HTR-8/SVneo (cell line): ENCODE measurements at places on chromosomes 16 and 17.

GRCh38 chr17:14882131-14882530, 383.0 kb downstream of the PMP22 start:
- DNase-seq: no peak

DNA sequence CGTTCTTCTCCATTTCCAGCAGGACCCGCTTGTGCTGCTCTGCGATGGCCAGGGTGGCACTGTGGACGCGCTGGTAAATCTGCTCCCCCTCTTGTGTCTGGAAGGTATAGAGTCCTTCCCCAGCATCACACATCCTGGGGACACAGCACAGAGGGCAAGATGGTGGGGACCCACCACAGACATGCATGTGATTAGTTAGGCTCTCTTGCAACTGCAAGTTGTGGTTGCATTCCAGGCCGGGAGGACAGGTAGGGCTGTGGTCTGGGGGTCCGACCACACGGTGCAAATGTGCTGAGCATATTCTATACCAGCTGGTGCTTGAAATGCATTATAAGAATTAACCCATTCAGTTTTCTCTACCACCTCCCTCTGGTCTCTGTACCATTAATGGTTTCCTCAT, 11.4 kb downstream of the POLR2C start:
- no peak for DNase-seq

DNA sequence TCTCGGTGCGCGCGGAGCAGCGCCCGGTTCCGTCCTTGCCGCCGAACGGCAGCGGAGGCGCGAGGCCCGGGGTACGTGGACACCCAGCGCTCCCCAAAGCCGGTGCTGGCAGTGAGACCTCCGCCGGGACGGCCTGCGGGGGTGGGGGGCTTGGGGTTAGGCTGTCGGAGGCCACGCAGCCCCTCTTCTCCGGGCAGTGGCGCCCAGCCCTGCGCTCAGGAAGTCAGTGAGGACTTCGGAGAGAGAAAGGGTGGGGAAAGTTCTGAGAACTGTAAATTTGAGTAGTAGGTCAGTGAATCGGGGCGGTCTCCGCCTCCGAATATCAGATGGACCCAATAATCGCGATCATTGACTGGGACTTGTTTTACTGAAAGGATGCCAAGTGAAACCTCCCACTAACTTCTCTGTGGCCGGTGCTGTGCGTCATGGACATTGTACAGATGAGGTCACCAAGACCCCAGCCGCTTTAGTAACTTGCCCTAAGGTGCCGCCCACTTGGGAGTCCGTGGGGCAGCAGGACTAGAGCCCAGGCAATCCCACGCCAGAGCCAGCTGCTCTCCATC, 468 bp downstream of the IL4R start:
- DNase-seq: peak; percentile 61

GRCh38 chr17:63482509-63482908, 5.6 kb downstream of the ACE start:
- no peak for DNase-seq

GRCh38 chr17:39921323-39921722, 2.9 kb upstream of the GSDMB start:
- DNase-seq: no peak

DNA sequence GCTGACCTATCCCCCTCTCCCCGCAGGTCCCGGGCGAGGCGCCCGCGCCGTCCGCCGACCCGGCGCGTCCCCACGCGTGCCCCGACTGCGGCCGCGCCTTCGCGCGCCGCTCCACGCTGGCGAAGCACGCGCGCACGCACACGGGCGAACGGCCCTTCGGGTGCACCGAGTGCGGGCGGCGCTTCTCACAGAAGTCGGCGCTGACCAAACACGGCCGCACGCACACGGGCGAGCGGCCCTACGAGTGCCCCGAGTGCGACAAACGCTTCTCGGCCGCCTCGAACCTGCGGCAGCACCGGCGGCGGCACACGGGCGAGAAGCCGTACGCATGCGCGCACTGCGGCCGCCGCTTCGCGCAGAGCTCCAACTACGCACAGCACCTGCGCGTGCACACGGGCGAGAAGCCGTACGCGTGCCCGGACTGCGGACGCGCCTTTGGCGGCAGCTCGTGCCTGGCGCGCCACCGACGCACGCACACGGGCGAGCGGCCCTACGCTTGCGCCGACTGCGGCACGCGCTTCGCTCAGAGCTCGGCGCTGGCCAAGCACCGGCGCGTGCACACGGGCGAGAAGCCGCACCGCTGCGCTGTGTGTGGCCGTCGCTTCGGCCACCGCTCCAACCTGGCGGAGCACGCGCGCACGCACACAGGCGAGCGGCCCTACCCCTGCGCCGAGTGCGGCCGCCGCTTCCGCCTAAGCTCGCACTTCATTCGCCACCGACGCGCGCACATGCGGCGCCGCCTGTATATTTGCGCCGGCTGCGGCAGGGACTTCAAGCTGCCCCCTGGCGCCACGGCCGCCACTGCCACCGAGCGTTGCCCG, 10.3 kb downstream of the ZNF771 start:
- DNase-seq: peak; percentile 56

DNA sequence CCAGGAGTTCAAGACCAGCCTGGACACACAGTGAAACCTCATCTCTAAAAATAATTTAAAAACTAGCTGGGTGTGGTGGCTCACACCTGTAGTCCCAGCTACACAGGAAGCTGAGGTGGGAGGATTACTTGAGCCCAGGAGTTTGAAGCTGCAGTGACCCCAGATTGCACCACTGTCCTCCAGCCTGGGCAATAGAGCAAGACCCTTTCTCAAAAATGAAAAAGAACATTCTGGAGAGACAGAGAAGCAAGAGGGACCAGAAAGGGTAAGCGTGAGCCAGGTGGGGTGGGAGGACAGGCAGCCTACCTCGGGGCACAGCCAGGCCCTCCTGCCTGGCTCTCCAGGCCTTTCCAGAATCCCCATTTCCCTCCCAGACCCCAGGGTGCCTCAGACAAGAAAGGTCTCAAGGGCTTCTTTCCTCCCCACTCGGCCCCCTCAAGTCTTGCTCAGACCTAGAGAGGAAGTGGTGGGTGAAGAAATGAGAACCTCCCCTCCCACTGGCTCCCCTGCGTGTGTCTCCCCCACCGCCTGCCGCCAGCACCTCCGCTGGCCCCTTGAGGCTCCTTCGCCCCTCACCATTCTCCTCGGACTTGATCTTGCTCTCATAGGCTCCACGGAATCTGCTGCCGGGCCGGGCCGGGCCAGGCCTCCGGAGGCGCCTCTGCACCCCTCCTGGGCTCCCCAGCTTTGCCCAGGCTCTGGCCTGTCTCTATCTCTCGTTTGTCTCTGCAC, 503 bp downstream of the C16orf54 start:
- DNase-seq: no peak

GRCh38 chr16:12902511-12903372, 1.3 kb downstream of the SHISA9 start:
- DNase-seq: no peak

DNA sequence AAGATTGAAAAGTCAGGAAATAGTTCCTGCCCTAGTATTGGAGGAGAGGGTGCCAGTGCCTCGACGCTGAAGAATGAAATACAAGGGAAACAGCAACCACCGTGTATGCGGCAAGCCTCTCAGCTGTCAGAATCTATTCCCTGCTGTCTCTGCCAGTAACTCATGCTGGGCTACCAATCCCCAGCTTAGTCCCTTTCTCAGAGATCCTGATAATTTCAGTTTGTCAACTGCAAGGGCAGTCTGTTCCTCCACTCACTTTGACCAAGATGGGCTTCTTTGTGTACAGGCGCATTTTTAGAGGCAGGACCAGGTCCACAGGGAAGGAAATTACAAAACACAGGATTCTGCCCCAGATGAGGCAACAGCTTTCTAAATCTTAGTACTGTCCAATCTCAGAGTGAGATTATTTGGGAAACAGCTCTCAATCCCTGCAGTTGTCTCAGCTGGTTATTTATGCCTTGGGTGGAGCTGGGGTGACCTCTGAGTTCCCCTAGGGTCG, 1.3 kb downstream of the NQO1 start:
- no peak for DNase-seq

DNA sequence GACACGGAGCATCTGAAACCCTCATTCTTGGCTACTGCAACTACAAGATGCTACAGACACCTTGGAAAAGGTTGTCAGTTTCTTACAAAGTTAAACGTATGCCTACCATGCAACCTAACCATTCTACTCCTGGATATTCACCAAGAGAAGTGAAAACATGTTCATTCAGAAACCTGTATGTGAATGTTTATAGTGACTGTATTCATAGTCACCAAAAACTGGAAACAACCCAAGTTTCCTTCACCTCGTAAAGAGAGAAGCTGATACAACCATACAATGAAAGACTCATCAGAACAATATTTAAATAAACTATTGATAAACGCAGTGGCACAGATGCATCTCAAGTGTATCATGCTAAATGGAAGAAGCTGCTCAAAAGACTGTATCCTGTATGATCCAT, 55.4 kb upstream of the CHMP6 start:
- DNase-seq: no peak
